Stimulated activated CD8-positive, alpha-beta memory T cell treated with anti-CD3 and anti-CD28 coated beads, Interleukin-7, amount 100 ng/mL, for 1 hour (primary cell): ENCODE measurements at places on chromosomes 7 and 10.

- no peak for DNase-seq
Measured at GRCh38 chr10:28505359-28505959, 27.5 kb upstream of the WAC start.

DNA sequence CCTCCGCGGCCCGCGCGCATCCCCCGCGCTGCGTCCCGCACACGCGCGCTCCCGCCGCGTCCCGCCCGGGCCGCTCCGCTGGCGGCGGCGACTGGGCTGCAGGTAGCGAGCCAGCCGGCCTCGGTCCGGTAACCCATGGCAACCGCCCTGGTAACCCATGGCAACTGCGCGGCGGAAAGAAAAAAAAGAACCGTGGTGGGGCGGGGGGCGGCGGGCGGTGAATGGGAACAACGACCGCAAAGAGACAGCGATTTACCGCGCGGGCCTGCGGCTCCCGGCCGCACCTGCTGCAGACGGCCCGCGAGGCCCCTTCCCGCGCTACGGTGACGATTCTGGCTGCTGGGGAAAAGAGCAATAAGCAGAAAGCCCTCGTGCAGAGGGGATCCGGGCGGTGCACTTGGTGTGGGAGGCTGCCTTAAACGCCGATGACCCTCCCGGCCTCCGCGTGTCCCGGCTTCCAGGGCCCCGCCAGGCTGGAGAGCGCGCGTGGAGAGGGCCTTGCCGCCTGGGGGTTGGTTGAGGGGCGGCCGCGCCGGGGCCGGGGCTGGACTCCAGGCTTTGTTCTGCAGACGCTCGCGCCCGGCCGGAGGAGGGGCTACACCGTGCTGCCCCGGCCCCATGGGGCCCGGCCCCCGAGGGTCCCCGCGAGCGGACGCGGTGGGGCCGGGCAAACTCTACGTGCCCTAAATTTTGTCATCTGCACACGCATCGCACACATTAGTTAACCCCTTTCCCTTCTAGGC lies 84.7 kb downstream of the SNX10 start:
- no peak for DNase-seq

GRCh38 chr10:46310143-46310514 lies 23.3 kb downstream of the ANTXRL start:
- DNase-seq = no peak

GRCh38 chr10:10657139-10657760 lies 360.4 kb upstream of the CELF2 start:
- no peak for DNase-seq

- DNase-seq = no peak
Measured at GRCh38 chr10:24303522-24304310, 94.8 kb downstream of the KIAA1217 start.

DNA sequence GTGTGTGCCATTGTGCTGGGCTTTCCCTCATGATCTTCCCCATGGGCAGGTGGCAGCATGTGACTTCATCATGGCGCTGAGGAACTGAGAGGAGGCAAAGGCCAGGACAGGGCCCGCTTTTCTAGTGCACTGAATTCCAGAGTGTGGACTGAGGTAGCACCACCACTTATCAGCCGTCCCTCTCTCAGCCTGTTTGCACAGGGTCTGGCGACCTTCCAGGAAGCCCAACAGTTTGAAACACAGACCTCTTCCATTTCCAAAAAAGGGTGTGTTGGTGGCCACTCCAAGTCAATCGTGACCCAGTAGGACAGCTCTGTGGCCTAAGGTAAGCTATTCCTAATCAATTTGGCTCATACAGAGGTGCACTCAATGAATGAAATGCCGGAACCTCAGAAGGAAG lies 4.4 kb downstream of the DNAJC30 start:
- DNase-seq = no peak

DNA sequence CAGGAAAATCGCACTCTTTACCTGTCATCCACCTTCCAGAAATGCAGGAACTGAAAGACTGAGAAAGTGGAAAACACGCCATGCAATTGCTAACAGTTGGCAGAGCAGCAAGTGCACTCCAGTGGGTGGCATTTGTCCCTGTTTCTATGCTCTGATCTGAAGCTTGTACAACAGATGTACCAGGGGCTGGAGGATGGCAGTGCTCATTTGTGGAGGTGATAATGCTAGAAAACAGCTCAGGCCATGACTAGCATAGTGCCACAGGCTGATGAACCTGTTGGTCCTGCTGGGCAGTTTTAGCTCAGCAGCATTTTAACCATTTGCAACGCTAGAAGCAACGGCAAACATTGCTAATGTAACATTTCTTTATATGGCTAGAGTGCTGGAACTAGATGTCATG lies 199.9 kb upstream of the NRP1 start:
- DNase-seq = no peak

- no peak for DNase-seq
Measured at GRCh38 chr10:78390817-78391216, 357.2 kb downstream of the RPS24 start.

- DNase-seq = no peak
Measured at GRCh38 chr10:36344240-36345174, 702.4 kb upstream of the FZD8 start.

DNA sequence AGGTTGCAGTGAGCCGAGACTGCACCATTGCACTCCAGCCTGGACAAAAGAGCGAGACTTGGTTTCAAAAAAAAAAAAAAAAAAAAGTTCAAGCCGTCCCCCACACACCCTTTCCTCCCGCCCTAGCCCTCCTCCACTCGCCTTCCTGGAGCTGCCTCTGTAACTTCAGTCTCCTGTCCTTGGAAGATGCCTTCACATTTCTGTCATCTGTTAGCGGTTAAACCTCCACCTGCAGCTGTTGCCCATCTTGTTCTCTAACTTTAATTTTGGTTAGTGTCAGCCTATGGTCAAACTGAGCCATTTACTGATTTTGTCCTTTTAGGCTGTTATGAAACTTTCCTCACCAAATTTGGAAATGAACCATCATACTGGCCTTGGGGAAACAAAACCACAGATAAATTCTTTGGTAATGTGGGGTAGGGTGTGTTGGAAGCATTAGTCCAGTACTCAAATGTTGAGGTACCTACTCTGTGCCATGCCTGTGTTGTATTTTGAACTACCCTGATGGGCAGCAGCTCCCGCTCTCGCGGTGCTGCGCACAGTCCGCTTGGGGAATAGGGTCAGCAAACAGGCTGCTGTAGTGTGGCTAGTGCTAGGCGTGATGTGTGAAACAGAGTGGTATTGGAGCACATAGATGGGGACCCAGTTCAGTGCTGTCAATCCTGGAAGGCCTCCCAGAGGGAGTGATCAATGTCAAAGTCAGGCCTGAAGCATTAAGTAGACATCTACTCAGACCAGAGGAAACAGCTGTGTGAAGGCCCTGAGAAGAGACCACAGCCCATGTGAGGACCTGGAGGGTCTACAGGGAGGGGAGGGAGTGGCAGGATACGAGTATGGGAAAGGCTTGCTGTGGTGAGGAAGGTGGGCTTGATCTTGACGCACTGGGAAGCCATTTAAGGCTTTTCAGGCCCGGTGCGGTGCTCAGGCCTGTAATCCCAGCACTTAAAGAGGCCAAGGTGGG lies 26.9 kb downstream of the SFXN4 start:
- no peak for DNase-seq

GRCh38 chr7:48042216-48042615 lies 6.9 kb downstream of the C7orf57 start:
- no peak for DNase-seq
